Fibroblast of skin of right biceps (primary cell): ENCODE measurements at places on chromosomes 16 and 17.

DNA sequence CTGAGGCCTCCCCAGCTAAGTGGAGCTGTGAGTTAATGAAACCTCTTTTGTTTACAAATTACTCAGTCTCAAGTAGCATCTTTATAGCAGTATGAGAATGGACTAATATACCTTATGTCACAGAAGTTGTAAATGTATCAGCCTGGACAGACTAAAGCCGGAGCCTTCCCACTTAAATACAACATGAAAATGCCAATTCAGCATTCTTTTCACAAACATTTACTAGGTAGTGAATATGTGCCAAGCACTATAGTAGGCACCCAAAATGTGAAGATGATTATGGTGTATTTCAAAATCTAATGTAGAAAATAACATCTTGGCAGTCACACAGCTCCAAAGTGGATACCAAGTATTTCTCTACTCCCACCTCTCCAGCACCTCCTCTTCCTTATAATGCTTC is 693.0 kb downstream of the KCNJ2 start:
- DNase-seq, result no peak

DNA sequence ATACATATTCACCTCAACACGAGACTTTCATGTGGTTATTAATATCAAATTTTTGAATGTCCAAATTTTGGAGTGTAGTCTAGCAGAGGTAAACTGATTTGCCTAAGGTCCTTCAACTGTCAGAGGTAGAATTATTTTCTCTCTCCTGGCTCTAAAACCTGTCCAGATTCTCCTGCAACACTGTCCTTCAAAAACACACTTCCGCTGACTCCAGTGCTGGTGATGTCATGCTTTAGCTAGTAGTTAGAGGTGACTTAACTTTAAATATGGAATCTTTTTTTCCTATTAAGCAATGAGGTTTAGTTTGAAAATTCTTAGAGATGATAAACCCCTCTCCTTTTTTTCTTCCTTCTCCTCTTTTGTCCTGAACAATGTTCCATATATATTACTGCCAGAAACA is 10.8 kb upstream of the CBLN1 start:
- DNase-seq, result no peak

DNA sequence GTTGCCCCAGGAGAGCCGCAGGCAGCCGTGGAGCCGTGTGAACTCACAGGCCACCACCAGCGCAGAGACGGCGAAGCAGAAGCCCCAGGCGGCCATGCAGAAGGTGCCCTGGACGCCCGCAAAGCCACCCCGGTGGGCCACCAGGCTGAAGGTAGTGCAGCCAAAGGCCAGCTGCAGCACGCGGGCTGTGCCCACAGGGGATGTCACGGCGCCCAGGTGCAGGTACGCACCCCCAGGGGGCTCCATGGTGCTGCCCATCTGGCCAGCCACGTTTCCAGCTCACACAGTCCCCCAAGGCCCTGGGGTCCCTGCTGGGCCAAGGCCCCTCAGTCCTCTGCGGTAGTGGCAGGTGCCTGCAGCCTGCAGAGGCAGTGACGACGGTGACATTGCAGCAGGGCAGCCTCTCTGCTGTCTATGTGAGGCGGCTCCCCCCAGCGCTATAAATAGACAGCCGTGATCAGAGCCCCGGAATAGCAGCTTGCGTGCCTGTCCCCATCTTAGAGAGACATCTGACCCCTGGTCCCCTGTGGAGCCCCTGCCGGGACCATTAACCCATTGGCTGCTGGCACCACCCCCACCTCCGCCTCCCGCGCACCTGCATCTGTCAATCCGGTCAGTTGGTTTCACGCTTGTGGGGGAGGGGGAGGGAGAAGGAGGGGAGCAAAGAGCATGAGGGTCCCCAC is 4.5 kb upstream of the PYCR1 start:
- DNase-seq, result no peak

GRCh38 chr17:75109407-75110233 is at the start of gene ARMC7:
TSS of gene ARMC7 (plus strand) at chr17:75109969. CDS start at chr17:75110289, 320 bp downstream.
- peak; percentile 80 for DNase-seq

DNA sequence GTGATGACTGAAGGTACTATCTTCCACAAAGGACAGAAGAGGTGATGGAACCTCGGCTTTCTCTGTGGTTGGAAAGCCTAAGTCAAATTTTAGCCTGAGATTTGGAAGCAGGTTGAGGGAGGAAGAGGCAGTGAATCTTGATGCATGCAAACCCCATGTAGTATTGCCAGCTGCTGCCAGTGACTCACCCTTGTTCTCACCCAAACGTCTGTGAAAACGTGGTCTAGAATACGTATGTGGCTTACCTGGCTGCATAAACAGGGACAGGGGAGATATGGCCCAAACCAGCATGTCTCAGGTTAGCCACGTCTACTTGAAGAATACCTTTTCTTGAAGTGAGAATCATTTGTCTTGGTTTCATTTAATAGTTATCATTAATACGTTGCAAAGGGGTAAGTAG is 438.0 kb upstream of the MAF start:
- no peak for DNase-seq

- DNase-seq, result no peak
These were observed 87.2 kb upstream of the XYLT1 start for GRCh38 chr16:17557949-17558348.

DNA sequence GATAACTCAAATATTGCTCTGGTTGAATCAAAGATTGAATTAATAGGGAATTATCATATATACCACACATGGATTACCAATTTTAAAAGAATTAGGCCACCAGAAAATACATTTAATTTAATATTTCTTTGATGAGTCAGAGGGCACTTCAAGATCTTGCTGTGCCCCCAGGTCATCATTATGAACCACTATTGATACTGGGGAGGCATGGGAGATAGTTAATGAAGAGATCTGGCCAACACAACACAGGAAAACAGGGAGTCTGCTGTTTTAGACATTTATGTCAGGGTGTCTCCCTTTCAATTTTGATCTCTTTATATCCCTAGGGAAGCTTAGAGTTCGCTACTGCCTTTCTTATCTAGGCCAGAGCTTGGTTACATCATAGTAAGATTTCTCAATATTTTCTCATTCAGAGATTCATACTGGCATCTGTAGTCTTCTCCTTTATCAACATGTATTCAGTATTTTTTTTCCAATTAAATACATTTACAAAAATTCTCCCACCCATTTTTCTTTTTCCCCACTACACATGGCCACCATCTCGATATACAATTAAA is 158.3 kb upstream of the ZFHX3 start:
- DNase-seq, result no peak

- no peak for DNase-seq
These were observed 482 bp upstream of the SSH2 start for GRCh38 chr17:29930409-29931010.

GRCh38 chr17:63764716-63765115 is 8.7 kb downstream of the CCDC47 start:
- DNase-seq, result no peak

GRCh38 chr17:59372138-59372751 is 40.8 kb downstream of the YPEL2 start:
- DNase-seq, result peak; percentile 33

DNA sequence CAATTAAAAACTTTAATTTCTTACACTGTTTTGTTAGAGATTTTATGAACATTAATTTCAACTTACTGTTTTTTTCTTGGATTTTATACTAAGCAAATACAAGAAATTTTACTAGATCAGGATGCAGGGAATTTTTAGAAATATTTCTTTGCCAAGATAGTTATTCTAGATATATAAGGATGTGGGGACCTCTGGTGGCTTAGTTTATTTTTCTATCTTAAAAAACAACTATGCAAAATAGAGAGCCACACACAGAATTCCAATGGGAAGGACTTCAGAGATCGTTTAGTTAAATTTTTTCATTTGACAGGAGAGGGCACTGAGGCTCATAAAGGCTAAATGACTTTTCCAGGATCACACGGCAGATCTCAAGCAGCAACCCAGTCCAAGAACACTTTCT is 23.0 kb upstream of the CAPNS2 start:
- DNase-seq, result peak; percentile 46

DNA sequence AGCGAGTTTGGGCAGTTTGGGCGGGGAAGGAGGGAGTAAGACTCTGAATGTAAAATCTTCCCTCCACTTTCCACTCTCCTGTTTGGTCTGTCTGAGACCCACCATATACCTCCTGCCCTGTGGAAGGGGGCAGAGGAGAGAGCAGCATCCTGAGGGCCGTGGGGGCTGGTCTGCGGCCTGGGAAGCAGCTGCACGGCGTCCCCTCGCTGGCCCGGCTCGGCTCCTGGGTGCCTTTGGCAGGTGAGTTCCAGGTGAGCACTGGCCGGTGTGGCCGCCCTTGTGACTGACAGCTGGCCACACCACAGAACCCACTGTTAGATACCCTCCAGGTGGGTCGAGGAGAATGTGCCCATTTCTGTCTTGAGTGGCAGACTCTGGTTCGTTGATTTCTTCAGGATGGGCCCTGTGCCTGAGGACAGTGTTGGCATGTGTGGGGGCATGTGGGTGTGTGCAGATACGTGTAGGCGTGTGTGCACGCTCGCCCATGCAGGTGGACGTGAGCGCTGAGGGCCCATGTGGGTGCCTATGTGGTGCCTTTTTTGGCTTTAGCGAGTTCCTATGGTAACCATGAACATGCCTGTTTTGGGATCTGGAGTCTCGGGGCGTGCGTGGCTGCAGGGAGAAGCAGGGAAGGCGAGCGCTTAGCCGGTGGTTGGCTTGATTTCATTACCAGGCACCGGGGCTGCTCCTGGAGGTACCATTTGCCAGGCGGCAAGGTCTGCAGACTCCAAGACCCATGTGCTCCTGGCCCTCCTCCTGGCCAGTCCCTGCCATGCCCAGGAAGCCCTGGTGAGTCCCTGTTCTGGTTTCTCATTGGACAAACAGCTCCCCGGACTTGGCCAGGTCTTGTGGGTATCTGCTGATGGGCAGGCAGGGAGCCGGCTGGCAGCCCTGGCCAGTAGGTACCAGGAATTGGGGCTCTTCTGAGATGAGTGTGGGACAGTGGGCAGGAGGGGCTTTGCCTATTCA is 12.4 kb downstream of the RAP1GAP2 start:
- DNase-seq, result no peak

DNA sequence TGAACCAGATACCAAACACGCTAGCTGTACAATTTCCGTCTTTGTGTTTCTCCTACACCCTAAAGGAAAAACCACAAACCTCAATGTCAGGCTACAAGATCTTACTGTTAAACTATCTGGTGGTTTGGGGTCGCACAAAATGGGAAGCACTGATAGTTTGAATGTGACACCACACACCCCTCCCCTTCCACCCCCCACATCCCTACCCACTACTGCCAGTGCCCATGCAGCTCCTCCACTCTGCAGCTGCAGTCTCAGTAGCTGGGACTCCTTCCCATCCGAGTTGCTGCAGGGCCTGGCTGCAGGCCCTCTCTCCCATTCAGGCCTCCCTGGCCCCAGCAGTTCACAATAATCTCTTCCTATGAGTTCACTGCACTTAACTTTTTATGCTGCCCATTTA is 18.4 kb downstream of the TRAP1 start:
- no peak for DNase-seq

GRCh38 chr16:47949276-47949675 is 206.5 kb downstream of the ABCC12 start:
- DNase-seq, result no peak

GRCh38 chr16:13883276-13883675 is 36.7 kb upstream of the ERCC4 start:
- no peak for DNase-seq

DNA sequence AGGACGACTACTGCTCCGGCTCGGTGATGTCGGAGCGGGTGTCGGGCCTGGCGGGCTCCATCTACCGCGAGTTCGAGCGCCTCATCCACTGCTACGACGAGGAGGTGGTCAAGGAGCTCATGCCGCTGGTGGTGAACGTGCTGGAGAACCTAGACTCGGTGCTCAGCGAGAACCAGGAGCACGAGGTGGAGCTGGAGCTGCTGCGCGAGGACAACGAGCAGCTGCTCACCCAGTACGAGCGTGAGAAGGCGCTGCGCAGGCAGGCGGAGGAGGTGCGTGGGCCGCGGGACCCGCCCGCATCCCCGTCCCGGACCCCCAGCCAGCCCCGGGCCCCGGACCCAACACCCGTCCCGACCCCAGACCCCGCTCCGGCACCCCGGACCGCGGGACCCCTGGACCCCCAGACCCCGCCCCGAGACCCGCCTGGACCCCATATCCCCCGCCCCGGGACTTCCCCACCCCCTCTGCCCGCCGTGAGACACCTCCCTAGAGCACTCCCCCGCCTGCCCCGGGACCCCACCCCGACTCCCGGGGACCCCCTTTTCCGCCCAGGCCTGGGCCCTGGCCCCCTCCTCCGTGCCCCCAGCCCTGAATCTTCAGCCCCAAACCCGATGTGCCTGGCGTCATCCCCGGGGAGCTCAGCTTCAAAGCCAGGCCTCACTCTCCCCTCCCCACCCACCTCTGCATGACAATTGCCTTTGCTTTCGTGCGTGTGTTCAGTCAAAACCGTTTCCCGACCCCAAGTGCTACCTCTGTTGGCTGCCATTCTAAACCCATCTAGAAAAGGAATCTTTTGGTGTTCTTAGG is 594 bp downstream of the MAPK8IP3 start:
- no peak for DNase-seq

DNA sequence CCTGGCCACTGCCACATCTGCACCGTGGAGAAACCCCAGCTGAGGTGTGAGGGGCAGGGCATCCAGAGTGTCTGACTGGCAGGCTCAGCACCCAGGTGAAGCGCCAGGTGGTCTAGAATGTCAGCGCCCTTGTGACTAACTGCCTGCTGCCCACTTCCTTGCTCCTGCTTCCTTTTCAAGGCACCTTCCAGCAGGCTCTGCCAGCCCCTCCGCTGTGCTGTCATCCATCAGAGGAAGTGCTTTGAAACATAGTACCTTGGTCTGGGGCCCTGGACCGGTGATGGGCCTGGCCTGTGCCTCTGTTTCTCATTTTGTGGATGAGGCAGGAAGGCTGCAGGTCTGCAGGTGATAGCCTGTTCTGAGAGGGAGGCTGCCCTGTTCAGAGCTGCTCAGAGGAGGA is 5.5 kb downstream of the SPNS2 start:
- DNase-seq, result no peak

GRCh38 chr16:85518398-85519049 is 94.6 kb upstream of the GSE1 start:
- DNase-seq, result no peak

GRCh38 chr17:81069135-81069645 is 34.2 kb downstream of the BAIAP2 start:
- DNase-seq, result no peak
